Fibroblast of lung (primary cell): ENCODE measurements at places on chromosomes 6 and 20. TPM values are rescaled to one million over a fixed set of nuclear protein-coding genes. Genes with fewer than 3 reads are reported as not detected.

Gene TRIM31
- total RNA-seq, result not detected in 2 replicates

Gene RNF39
- total RNA-seq, result not detected in 2 replicates

Gene PPP1R16B
- total RNA-seq, result under 0.01 TPM in 2 replicates

Gene HDGFL1
- total RNA-seq, result not detected in 2 replicates

Gene TMC2
- under 0.01 TPM in 2 replicates for total RNA-seq

Gene ZSCAN31
- 5.0 and 5.9 TPM in 2 replicates for total RNA-seq

DNA sequence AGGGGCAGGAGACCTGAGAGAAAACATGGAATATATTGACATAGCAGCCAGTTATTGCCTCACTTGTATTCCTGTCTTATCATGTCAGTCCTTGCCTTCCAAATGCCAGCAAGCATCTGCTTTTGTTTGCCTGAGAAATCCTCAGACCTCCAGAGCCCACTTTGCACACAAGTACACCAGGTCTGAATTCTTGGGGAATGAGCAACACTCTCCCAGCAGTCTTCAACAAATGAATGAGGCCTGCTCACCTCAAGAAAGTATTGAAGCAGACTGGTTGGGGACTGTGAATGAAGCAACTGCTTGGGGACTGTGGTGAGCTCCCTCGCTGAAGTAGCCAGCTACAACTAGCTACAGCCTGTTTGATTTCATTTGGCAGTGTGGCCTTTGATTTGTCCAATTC lies 172.8 kb upstream of the SPTLC3 start:
- H3K27me3 ChIP-seq, result no peaks in the 10 kb centered on the region
- H3K36me3 ChIP-seq, result no peaks in the 10 kb centered on the region
- no peaks in the 10 kb centered on the region for H3K4me1 ChIP-seq
- DNase-seq, result no peak
- no peak overlapping the region for H3K4me3 ChIP-seq

DNA sequence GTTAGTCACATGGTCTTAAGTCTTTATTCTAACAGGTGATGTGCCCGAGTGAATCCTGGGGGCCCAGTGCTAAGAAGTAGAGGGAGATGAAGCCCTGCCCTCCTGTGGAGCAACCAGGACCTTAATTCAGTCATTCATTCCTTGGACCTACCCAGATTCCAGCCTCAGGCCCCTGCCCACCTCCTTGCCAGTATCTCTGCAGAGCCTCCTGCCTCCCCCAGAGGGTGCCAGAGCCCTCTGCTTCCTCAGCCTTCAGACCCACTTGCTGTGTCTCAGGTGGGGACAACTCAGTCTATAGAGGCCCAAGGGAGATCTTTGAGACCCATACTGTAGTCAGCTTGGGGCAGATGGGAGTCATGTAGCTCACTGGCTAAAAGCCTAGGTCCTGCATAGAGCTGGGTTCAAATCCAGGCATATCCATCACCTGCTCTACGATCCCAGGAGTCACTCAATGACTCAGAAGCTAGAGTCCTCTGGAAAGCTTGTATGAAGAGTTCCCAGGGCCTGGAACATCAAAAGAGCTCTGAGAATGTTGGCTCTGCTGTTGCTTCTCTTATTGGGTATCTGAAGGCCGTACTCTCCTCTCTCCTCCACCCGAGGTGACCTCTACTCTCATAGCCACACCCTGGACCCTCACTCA lies 3.9 kb upstream of the SIGLEC1 start:
- no peaks in the 10 kb centered on the region for H3K36me3 ChIP-seq
- peak; percentile 34 for DNase-seq
- H3K27ac ChIP-seq, result no peak overlapping the region
- H3K4me3 ChIP-seq, result no peak overlapping the region
- H3K27me3 ChIP-seq, result peaks cover 4% of the 10 kb centered on the region

DNA sequence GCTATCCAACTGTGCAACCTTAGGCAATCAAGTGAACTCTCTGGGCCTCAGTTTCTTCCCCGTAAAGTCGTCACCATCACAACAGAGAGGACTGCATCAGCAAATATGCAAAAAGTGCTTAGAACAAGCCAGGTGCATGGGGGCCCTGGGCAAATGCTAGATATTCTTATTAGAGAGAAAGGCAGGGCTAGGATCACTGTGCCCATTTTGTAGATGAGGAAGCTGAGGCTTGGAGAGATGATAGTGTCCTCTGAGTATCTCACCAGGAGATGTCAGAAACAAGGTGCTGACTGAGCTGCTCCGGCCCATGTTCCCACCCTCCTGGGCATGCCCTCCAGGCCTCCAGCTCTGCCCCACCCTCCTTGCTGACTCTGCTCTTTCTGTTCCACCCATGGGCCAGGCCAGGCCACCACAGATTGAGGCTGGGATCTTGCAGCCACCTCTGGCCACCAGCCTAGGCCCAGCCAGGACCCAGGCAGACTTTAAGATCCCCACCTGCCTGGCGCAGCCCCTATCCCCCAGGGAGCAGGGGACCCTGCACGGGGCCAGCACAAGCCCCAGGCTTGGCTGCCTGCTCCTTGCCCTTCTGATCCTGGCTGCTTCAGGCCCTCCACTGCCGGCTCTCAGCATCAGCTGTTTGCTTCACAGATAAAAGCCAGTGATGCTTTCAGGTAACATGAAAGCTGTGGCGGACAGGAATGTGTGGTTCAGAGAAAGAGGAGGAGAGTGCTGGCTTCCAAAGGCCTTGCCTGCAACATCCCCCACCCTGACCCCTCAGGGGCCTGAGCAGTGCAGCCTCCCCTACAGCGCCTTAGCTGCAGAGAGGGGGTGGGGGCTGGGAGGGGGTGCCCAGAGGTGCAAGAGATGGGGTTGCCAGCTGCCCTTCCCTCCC lies 47.6 kb downstream of the GRM4 start:
- H3K4me3 ChIP-seq, result no peak overlapping the region
- no peaks in the 10 kb centered on the region for H3K4me1 ChIP-seq

GRCh38 chr6:32113386-32114352 lies 4.5 kb upstream of the TNXB start:
- peak overlapping the region; percentile 94 for H3K27ac ChIP-seq
- H3K4me3 ChIP-seq, result no peak overlapping the region
- DNase-seq, result peak; percentile 76
- H3K27me3 ChIP-seq, result peaks cover 6% of the 10 kb centered on the region

DNA sequence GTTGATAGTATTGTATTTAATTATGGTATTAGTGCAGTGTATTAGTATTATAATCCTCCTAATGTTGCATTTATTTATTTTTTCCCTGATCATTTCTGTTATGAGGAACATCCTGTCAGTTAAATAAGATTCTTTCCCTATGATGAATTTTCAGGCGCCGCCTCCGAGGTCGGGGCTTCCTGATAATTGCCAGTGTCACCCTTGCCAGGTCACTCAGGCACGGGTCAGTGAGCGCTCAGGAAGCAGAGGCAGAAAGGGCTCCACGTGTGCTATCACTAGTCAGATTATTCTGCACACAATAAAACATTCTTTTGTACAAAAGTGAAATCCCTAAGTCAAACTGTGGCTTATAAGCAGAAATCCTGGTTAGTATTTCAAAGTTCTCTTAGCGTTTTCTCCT lies 64.8 kb downstream of the TSHZ2 start:
- no peak overlapping the region for H3K27ac ChIP-seq
- H3K36me3 ChIP-seq, result no peaks in the 10 kb centered on the region
- H3K4me1 ChIP-seq, result no peaks in the 10 kb centered on the region
- H3K4me3 ChIP-seq, result no peak overlapping the region
- H3K27me3 ChIP-seq, result no peaks in the 10 kb centered on the region
- no peak for DNase-seq

DNA sequence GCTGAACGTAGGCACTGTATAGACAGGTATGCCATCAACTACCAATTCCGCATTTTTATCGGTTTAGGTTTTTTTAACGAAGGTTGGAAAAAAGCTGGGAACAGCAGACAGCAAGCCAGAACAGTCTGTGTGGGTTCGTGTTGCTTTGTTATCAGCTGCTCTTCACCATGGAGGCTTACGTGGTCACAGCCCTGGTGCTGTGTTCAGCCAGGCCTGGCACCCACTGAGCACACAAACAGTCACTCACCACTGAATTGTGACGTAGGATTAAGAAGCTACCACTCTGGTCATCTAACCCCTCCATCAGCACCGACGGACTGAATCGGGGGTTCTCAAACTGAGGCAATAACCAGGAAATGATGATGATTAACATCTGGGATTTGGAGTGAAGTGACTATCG lies 13.2 kb downstream of the FAM210B start:
- no peaks in the 10 kb centered on the region for H3K4me1 ChIP-seq
- no peak for DNase-seq
- peaks cover 12% of the 10 kb centered on the region for H3K36me3 ChIP-seq
- no peaks in the 10 kb centered on the region for H3K27me3 ChIP-seq

GRCh38 chr20:35845561-35845960 lies 73.7 kb downstream of the PHF20 start:
- no peaks in the 10 kb centered on the region for H3K27me3 ChIP-seq
- no peak overlapping the region for H3K4me3 ChIP-seq
- peak; percentile 22 for DNase-seq

- H3K36me3 ChIP-seq, result no peaks in the 10 kb centered on the region
- no peaks in the 10 kb centered on the region for H3K4me1 ChIP-seq
- DNase-seq, result no peak
These were observed 56.7 kb upstream of the MRAP2 start for GRCh38 chr6:83976871-83977270.

- no peak overlapping the region for H3K4me3 ChIP-seq
- DNase-seq, result peak; percentile 66
- H3K27ac ChIP-seq, result no peak overlapping the region
- no peaks in the 10 kb centered on the region for H3K27me3 ChIP-seq
These were observed 85.3 kb downstream of the TRMT6 start for GRCh38 chr20:5864873-5865587.

DNA sequence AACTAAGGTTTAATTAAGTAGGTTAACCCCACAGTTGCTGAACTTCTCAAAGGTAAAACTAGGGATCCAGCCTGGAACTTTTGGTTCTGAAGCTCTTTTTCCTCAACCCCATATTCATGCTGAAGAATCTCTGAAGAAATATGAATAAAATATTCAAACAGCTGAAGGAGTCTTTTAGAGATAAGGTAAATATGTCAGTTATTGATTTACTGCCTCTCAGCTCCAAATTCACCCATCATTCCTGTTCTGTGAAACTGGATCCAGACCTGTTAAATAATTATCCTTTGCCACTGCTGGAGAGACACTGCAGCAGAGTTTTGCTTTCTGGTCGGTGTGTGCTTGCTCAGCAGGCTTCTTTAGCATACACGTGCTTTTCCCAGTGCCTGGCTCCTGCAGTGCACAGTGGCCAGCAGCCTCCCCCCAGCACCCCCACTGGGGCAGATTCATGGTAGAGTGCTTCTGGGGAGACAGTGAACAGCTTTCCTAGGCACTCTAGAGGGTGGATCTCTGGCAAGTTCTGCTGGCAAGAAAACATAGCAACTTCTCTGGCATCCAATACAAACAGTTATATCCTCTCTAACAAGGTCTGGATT lies 62.0 kb upstream of the BCLAF1 start:
- H3K27ac ChIP-seq, result no peak overlapping the region
- no peaks in the 10 kb centered on the region for H3K4me1 ChIP-seq
- H3K36me3 ChIP-seq, result no peaks in the 10 kb centered on the region
- H3K4me3 ChIP-seq, result no peak overlapping the region
- no peak for DNase-seq
- H3K27me3 ChIP-seq, result no peaks in the 10 kb centered on the region

GRCh38 chr6:169269180-169270076 lies 15.8 kb upstream of the THBS2 start:
- H3K4me1 ChIP-seq, result no peaks in the 10 kb centered on the region
- peak; percentile 63 for DNase-seq
- H3K27me3 ChIP-seq, result no peaks in the 10 kb centered on the region
- no peak overlapping the region for H3K27ac ChIP-seq
- H3K36me3 ChIP-seq, result no peaks in the 10 kb centered on the region
- H3K4me3 ChIP-seq, result no peak overlapping the region

DNA sequence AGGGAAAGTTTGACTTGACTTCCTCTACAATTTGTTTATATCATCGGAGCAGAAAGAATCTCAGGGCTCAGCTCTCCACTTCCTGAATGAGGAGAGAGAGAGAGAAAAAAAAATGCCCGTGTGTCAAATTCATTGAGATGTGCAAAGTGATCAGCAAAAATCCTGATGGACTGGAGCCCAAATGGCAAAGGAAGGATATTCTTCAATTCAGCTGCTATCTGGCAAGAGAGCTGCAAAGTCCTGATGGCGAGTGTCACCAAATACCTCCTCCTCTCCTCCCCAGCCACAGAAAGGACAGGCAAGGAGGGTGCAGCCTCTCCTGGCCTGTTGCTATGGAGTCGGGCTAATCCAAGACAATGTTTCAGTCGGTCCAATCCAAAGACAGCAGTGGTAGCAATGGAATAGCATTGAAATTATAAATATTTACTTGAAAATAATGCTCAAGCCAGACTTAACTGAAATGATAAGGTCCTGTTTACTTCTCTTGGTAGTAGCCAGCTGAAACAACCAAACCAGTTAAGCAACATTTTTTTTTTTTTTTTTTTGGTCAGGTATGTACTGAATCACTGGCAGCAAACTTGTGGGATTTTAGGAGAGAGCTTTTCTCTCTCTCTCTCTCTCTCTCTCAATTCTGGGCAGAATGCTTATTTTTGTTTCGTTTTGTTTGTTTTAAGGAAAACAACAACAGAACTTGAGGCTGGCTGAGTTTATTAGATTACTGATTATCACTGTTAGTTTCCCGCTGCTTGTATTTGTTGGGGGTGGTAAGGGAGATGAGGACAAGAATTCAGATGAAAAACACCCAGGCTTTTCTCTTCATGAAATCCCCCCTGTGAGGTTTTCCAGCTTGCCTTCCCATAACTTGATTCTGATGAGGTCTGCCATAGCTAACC lies 204.2 kb downstream of the BCAS1 start:
- no peaks in the 10 kb centered on the region for H3K36me3 ChIP-seq
- peaks cover 11% of the 10 kb centered on the region for H3K4me1 ChIP-seq
- H3K27me3 ChIP-seq, result no peaks in the 10 kb centered on the region
- peak overlapping the region; percentile 26 for H3K4me3 ChIP-seq
- peak overlapping the region; percentile 50 for H3K27ac ChIP-seq
- DNase-seq, result peak; percentile 75

- no peaks in the 10 kb centered on the region for H3K36me3 ChIP-seq
- H3K4me1 ChIP-seq, result no peaks in the 10 kb centered on the region
- H3K27me3 ChIP-seq, result no peaks in the 10 kb centered on the region
These were observed 55.9 kb upstream of the LOC128125822 start for GRCh38 chr6:63516186-63516944.

- no peaks in the 10 kb centered on the region for H3K27me3 ChIP-seq
- H3K36me3 ChIP-seq, result peaks cover 21% of the 10 kb centered on the region
These were observed 4.1 kb downstream of the CCND3 start for GRCh38 chr6:41937472-41937860.

DNA sequence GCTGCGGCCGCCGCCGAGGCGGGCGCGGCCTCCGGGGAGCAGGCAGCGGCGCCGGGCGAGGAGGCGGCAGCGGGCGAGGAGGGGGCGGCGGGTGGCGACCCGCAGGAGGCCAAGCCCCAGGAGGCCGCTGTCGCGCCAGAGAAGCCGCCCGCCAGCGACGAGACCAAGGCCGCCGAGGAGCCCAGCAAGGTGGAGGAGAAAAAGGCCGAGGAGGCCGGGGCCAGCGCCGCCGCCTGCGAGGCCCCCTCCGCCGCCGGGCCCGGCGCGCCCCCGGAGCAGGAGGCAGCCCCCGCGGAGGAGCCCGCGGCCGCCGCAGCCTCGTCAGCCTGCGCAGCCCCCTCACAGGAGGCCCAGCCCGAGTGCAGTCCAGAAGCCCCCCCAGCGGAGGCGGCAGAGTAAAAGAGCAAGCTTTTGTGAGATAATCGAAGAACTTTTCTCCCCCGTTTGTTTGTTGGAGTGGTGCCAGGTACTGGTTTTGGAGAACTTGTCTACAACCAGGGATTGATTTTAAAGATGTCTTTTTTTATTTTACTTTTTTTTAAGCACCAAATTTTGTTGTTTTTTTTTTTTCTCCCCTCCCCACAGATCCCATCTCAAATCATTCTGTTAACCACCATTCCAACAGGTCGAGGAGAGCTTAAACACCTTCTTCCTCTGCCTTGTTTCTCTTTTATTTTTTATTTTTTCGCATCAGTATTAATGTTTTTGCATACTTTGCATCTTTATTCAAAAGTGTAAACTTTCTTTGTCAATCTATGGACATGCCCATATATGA lies 3.2 kb downstream of the MARCKS start:
- H3K27me3 ChIP-seq, result no peaks in the 10 kb centered on the region
- H3K36me3 ChIP-seq, result no peaks in the 10 kb centered on the region
- DNase-seq, result peak; percentile 58
- no peaks in the 10 kb centered on the region for H3K4me1 ChIP-seq
- peak overlapping the region; percentile 60 for H3K4me3 ChIP-seq
